Left lung (tissue), 14 donors: ENCODE measurements at places on chromosomes 5 and 9. TPM values are rescaled to one million over a fixed set of nuclear protein-coding genes. Genes with fewer than 3 reads are reported as not detected.
A peak's percentile ranks its signal among the peaks of the same experiment; 100 is the strongest.

LECT2 gene
- 0.95 TPM for polyA plus RNA-seq

GRCh38 chr9:92508018-92508820 is 25.9 kb upstream of the ASPN start:
- peak; percentile 59 for DNase-seq

DNA sequence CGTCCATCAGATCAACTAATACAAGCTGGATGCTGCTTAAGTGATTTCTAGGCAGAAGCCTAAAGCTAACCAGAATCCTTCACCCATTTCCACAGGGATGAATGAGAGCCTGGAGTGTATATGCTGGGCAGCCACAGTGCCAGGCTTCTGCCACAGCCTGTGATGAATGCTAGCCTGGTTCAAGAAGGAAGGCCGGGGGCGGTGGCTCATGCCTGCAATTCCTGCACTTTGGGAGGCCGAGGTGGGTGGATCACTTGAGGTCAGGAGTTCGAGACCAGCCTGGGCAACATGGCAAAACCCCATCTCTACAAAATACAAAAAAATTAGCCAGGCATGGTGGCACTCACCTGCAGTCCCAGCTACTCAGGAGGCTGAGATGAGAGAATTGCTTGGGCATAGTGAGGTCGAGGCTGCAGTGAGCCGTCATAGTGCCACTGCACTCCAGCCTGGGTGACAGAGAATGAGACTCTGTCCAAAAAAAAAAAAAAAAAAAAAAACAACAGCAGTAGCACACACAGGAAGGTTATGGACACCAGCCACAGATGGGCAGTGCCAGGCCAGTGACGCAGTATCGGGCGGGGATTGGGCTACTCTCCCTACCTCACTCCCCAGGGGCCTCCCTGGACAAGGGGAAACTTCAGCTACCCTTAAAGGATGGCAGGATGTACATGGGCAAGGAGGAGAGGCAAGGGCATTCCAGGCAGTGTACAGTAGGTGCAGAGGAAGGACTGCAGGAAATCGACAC is 23.1 kb upstream of the HMCN2 start:
- no peak for DNase-seq

GRCh38 chr9:120242116-120242811 is 337.7 kb downstream of the CDK5RAP2 start:
- no peak for DNase-seq

ISL1 gene
- 0.11 TPM for polyA plus RNA-seq

CAPSL gene
- 4.8 TPM for polyA plus RNA-seq

- no peak for DNase-seq
These were observed 75.8 kb downstream of the POU5F2 start for GRCh38 chr5:93665648-93666047.

EQTN gene
- polyA plus RNA-seq = 0.66 TPM

- no peak for DNase-seq
These were observed 143.3 kb upstream of the LMX1B start for GRCh38 chr9:126470241-126470993.
